ENCODE measurements at places on chromosomes 4 and X.

DNA sequence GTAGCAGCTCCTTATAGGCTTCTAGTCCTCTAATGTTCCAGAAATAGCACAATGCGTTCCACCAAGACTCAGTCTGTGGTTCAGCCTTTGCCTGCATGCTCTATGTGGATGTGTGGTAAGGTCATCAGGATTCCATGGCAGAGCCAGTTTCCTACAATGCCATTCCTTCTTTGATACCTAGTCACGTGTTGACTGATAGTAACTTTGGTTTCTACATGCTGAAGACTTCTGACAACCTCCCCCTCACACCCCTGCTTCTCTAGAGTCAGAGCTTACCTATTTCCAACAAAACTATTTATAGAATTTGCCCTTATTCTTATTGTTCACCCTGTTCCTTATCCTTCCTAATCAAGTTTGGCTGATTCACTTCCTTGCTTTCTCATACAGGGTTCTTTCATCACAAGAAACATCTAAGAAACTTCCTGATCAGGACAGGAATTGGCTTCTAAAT is 81.1 kb downstream of the CT47B1 start:
- no peak for DNase-seq
- peak overlapping the region; percentile 23 for H3K27ac ChIP-seq
- no peaks in the 10 kb centered on the region for H3K36me3 ChIP-seq

DNA sequence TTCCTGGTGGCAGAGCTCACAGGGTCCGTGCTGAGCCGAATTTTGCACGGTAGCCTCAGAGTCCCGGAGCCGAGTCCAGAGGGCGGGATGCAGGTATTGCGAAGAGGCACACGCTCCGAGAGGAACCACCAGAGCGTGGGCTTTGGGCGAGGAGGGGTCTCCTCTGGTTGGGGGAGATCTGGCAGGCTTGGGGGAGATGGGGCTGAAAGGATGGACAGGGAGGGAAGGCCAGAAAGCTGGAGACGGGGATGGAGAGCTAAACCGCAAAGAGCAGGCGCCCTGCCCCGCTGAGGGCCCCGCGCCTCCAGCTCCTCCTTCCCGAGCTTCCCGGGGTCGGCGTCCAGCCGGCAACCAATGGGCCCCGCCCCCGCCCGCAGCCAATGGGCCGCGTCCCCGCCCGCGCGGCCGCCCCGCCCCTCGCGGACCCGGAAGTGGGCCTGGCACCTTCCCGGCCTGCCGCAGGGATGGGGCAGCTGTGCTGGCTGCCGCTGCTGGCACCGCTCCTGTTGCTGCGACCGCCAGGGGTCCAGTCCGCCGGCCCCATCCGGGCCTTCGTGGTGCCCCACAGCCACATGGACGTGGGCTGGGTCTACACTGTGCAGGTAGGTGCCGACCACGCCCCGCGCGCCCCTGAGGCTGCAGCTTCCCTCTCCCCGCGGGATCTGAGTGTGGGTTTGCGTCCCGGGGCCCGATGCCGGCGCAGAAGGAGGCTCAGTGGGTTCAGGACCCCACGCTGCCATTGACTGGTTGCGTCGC is at the start of gene MAN2B2:
Gene MAN2B2 (plus strand): TSS at position 443 of the 756 bp plus-strand sequence. CDS start 22 bp downstream, at position 465.
- peak within 1 kb of the TSS; percentile 87 for H3K4me3 ChIP-seq
- H3K27me3 ChIP-seq: peaks cover 5% of the 10 kb centered on the region
- peaks cover 12% of the 10 kb centered on the region for H3K36me3 ChIP-seq
- H3K4me1 ChIP-seq: no peaks in the 10 kb centered on the region
- H3K27ac ChIP-seq: peak within 1 kb of the TSS; percentile 71
- DNase-seq: peak; percentile 83

GRCh38 chr4:122555216-122555615 is 65.7 kb downstream of the IL21 start:
- peaks cover 69% of the 10 kb centered on the region for H3K4me1 ChIP-seq
- no peaks in the 10 kb centered on the region for H3K27me3 ChIP-seq
- H3K4me3 ChIP-seq: no peak overlapping the region
- no peak overlapping the region for H3K27ac ChIP-seq
- no peak for DNase-seq
- peaks cover 6% of the 10 kb centered on the region for H3K36me3 ChIP-seq

DNA sequence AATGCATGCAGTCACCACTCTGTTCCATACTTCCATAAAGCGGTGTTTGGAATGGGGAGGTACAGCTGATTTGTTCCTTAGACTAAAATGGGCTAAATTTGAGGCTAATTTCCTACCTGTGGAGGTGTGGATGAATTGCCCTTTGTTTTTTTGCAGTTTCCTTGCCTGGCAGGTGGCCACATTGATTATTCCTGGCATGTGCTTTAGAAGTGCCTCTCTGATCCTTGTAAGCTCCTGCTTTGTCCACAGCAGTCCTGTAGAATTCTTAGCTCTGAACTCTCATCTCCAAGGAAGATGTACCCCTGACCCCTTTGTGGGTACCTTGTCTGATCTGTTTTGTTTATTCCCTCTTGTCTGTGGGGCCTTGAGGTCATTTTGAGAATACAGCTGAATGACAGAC is 136.8 kb downstream of the ADGRL3 start:
- no peak overlapping the region for H3K4me3 ChIP-seq
- H3K27ac ChIP-seq: no peak overlapping the region
- no peaks in the 10 kb centered on the region for H3K27me3 ChIP-seq
- no peaks in the 10 kb centered on the region for H3K36me3 ChIP-seq

- peaks cover 6% of the 10 kb centered on the region for H3K4me1 ChIP-seq
- no peaks in the 10 kb centered on the region for H3K36me3 ChIP-seq
These were observed 66.5 kb downstream of the FAM9B start for GRCh38 chrX:8967461-8967860.

- no peaks in the 10 kb centered on the region for H3K4me1 ChIP-seq
- H3K27me3 ChIP-seq: peaks cover 1% of the 10 kb centered on the region
- H3K4me3 ChIP-seq: no peak overlapping the region
- H3K36me3 ChIP-seq: no peaks in the 10 kb centered on the region
- DNase-seq: no peak
- no peak overlapping the region for H3K27ac ChIP-seq
These were observed 67.2 kb upstream of the IL15 start for GRCh38 chr4:141569141-141569540.

- peak overlapping the region; percentile 16 for H3K27ac ChIP-seq
- H3K27me3 ChIP-seq: no peaks in the 10 kb centered on the region
- no peak overlapping the region for H3K4me3 ChIP-seq
These were observed 20.7 kb downstream of the TAPT1 start for GRCh38 chr4:16205298-16206164.

DNA sequence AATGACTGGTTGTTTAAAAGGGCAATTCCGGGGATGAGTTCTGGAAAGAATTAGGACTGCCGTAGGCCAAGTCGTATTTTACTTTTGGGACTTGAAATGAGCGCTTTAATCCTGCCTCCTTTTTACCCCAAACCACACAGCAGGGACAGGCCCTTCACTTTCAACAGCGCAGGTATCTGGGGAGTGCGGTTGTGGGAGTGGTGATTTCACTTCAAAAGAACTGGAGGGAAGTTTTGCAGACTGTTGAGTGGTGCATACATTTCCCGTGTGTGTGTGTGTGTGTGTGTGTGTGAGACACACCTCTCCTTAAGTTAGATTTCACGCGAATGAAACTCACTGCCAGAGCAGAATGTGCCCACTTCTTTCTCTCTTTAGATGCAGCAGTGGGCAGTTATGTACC is 2.8 kb downstream of the NHS start:
- peak overlapping the region; percentile 5 for H3K27ac ChIP-seq
- peaks cover 6% of the 10 kb centered on the region for H3K4me1 ChIP-seq
- no peaks in the 10 kb centered on the region for H3K36me3 ChIP-seq
- no peak overlapping the region for H3K4me3 ChIP-seq
- no peak for DNase-seq

DNA sequence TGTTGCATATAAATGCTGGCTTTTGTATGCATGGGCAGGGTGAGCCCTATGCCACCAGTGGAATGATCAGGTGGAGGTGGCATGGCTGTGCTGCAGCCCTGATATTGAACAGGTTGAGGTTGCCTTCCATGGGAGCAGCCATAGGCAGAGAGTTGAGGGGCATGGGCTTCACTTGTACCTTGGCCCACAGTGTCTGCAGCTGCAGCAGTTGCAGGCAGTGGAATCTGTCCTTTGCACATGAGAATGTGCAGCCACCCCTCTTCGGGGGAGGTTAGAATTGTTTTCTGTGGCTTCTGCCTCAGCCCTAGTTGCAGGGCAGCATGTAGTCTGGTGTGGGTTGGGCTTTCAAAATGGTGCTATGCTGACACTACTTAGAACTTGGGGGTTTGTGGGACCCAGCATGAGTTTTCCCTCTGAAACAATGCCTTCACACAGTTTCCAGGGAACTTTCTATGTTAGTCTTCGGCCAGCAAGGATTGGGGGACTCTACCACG is 25.4 kb upstream of the VSIG1 start:
- peaks cover 2% of the 10 kb centered on the region for H3K36me3 ChIP-seq
- peak overlapping the region; percentile 20 for H3K4me3 ChIP-seq
- no peak overlapping the region for H3K27ac ChIP-seq
- no peaks in the 10 kb centered on the region for H3K27me3 ChIP-seq
- DNase-seq: no peak

DNA sequence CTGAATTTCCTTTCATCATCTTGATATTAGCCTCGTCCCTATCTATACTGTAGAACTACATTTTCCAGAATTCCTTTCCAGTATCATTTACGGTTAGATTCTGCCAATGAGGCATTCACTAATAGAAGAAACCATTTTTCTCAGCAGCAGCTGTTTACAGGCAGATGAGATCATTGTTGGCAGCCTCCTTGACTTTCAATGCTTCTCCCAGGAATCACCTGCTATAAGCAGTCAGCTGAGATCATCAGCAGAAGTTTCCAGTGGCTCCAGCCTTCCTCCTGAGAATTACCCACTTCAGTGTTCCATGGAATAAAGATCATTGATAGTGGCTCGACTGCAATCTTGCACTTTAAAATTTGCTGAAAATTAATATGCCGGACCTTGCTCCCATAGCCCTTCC is 157.3 kb upstream of the TET2 start:
- peaks cover 4% of the 10 kb centered on the region for H3K27me3 ChIP-seq
- H3K4me3 ChIP-seq: no peak overlapping the region
- no peak overlapping the region for H3K27ac ChIP-seq
- no peak for DNase-seq

Data from activated T-helper 1 cell treated with anti-CD3 and anti-CD28 coated beads, Interleukin-12 subunit alpha, Interleukin-12 subunit beta, Interleukin-2, Interleukin-4 antibody, amounts not matched to agents 30 ng/mL and 10 ng/mL and 1 ng/mL, durations not matched to agents 14 hours and 24 hours and 36 hours (primary cell).